ENCODE measurements at places on chromosomes 11 and 22. TPM values are rescaled to one million over a fixed set of nuclear protein-coding genes. Genes with fewer than 3 reads are reported as not detected.

- DNase-seq = no peak
- no peaks in the 10 kb centered on the region for H3K27me3 ChIP-seq
- H3K4me3 ChIP-seq = no peak overlapping the region
- no peaks in the 10 kb centered on the region for H3K4me1 ChIP-seq
Observed at GRCh38 chr11:132122735-132123134, 752.3 kb downstream of the NTM start.

GRCh38 chr11:76141901-76142588 is 64.3 kb downstream of the WNT11 start:
- no peaks in the 10 kb centered on the region for H3K36me3 ChIP-seq
- no peaks in the 10 kb centered on the region for H3K4me1 ChIP-seq
- H3K4me3 ChIP-seq = no peak overlapping the region
- H3K27ac ChIP-seq = no peak overlapping the region
- DNase-seq = no peak

The C11orf91 gene
- 0.97 TPM for total RNA-seq

The MYO7A gene
- 27.9 TPM for total RNA-seq

The OR4D5 gene
- not detected for total RNA-seq

The TREH gene
- total RNA-seq = not detected

The ADAMTS8 gene
- total RNA-seq = 64.9 TPM

The KRTAP5-10 gene
- not detected for total RNA-seq

Data from aorta (tissue), 5 donors.